MM.1S (cell line): ENCODE measurements at places on chromosomes 5 and 9.
A peak's percentile ranks its signal among the peaks of the same experiment; 100 is the strongest.

DNA sequence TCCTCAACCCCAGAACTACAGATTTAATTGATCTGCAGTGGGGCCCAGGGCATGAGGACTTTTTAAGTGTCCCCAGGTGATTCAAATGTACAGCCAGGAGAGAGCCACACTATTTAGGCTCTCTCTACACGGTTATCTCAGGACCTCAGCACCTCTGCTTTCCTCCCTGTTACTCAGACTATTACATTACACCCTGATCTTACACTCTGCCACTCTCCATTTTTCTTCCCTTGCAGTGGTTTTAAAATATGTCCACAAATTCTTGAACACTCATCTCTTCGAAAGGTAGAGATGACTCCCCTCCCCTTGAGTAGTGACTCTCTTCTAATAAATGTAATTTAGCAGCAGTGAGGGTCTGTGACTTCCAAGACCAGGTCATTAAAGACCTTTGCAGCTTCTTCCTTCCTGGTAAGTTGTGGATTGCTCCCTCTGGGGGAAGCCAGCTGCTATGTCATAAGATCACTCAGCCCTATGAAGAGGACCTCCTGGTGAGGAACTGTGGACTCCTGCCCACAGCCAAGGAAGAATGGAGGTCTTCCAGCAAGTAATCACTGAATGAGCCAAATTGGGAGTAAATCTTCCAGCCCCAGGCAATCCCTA is 87.5 kb upstream of the SSBP2 start:
- peak; percentile 53 for DNase-seq

DNA sequence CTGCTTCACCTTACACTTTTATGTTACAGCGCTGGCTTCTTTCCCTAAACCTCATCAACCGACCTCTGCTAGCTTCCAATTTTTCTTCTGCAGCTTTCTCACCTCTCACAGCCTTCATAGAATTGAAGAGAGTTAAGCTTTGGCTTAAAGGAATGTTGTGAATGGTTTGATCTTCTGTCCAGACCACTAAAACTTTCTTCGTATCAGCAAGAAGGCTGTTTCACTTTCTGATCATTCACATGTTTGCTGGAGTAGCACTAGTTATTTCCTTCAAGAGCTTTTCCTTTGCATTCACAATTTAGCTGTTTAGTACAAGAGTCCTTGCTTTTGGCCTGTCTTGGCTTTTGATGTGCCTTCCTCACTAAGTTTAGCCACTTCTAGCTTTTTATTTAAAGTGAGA is 49.5 kb downstream of the NR3C1 start:
- peak; percentile 82 for DNase-seq

DNA sequence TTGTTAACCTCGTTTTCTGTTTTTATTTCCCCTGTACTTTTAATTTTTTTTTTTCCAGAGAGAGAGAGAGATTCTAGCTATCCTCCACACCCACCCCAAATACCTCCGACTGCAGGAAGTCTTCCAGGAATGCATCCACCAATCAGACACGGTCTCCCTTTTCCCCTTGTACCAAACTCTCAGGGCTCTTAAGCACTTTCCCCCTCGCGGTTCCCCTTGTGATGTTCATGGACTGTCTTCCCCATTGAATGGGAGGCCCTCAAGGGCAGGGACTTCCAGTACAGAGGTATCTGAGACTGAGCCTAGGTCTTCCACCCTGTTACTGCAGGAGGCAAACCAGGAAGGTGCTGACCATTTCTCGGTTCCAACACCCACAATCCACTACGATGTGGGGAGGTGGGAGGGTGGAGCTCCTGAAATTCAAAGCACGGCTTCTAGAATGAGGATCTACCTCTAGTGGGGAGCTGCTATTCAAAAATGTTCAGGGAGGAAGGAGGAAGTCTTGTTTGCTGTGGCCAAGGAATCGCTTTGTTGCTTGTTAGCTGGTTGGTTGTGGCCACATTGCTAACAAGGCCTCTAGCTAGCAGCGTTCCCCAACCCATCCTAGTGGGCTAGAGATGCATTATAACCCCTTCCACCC is 37.5 kb upstream of the PTGS1 start:
- no peak for DNase-seq

DNA sequence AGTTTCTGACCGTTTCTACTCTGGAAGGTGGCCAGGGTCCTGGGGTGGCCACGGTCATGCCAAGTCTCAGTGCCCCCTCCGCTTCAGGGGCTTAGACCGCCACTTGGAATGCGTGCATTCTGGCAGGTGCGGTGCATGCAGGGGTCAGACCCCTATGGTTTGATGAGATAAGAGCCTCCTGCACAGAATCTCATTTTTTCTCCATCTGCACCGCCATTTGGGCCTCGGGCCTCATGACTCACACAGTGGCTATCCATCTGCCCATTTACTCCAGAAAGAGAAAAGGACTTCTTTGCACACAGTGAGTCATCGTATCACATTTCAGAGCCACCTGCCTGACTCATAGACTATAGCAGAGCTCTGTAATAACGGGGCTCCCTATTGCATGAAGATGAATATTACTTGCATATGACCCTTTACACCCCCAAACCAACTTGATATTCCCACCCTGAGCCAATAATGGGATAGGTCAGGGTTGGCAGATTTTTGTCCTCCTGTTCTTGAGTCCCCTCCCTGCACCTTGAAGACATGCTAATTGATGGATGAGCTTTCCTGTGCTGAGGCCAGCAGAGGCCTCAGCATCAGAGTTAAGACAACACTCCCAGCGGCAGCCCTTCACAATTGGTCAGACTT is 157.4 kb downstream of the NR3C1 start:
- no peak for DNase-seq

DNA sequence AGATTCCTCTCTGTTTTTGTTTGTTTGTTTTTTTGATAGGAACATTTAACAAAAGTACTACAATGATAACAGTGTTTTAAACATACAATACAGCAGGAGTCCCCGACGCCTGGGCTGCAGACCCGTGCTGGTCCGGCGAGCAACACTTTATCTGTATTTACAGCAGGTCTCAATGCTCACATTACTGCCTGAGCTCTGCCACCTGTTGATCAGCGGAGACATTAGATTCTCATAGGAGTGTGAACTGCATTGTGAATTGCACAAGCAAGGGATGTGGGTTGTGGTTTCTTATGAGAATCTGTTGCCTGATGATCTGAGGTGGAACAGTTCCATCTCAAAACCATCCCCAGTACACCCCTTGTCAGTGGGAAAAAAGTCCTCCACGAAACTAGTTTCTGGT is 1068.5 kb upstream of the CDH10 start:
- peak; percentile 61 for DNase-seq

DNA sequence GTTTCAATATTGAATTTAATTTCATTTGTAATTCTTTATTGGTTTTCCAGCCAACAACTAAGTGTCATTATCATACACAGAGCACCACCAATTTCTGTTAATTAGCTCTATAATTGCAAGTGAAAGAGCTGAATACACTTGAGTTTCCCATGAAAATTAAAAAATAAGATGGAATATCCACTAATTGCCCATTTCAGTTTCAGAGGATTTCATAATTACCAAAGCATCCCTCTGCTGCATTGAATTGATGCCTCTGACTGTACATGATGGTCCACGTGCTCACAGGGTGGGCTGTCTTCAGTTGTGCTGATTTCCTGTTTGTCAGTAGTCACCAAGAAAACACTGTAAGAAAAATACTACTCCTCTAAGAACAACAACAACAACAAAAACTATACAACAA is 163.8 kb downstream of the CHSY3 start:
- DNase-seq, result no peak

DNA sequence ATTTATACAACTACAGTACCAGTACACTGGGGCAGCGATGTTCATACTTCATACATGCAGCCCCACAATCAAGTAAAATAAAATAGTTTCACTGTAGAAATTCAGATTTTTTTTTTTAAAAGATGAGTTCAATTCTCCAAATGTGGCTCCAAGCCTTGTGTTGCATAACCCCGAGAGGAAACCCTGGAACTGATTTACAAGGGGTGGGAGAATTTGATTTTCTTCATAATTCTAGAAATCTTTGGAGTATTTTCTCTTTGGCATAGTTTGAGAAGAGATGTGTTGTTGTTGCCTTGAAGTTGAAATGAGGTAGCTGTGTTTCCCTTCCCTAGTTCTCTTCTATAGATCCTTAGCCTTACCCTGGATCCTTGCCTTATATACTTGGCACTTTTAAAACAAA is 3.1 kb downstream of the RHOBTB3 start:
- DNase-seq, result no peak

- DNase-seq, result no peak
Measured at GRCh38 chr5:175141421-175141820, 302.6 kb downstream of the DRD1 start.

DNA sequence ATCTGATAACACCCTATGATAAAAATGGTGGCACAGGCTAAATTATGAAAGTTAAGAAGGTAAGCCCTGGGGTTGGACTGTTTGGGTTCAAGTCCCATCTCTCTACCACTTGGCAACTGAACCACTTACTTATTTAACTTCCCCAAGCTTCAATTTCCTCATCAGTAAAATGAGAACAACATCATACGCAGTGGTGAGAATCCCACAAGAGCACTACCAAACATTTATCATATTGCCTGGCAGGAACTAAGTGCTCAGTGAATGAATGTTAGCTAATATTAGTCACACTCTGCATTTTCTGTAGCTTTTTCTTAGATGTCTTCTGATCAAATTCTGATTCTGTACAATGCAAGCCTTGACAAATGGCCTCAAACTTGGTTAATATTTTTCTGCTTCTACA is 306.7 kb downstream of the EBF1 start:
- DNase-seq, result no peak

DNA sequence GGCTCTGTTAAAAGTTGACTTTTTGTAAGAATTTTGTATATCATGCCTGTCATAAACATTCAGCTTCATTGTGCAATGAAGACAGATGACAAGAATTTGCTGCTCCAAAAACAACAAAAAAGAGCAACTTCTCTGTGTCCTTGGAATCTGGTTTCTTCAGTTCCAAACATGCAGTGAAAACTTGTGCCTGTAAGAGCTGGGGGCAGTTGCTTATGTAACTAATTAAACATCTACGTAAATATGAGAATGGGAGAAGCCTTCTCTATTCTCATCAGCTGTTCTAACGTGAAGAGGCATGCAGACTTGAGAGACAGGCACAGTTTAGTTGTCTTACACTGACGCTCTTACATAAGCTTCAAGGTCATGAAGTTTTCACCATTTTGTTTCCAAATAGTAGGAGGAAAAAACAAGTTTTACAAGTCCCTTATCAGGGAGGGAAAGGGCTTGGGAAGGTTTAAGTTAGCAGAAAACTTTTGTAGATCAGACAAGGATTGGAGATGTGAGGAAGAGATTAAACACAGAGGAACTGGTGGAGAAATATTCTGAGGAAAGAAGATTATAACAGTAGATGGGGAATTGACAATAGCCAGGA is 170.4 kb downstream of the RFK start:
- DNase-seq, result no peak

- no peak for DNase-seq
Measured at GRCh38 chr5:9927521-9927997, 297.4 kb upstream of the TAS2R1 start.

DNA sequence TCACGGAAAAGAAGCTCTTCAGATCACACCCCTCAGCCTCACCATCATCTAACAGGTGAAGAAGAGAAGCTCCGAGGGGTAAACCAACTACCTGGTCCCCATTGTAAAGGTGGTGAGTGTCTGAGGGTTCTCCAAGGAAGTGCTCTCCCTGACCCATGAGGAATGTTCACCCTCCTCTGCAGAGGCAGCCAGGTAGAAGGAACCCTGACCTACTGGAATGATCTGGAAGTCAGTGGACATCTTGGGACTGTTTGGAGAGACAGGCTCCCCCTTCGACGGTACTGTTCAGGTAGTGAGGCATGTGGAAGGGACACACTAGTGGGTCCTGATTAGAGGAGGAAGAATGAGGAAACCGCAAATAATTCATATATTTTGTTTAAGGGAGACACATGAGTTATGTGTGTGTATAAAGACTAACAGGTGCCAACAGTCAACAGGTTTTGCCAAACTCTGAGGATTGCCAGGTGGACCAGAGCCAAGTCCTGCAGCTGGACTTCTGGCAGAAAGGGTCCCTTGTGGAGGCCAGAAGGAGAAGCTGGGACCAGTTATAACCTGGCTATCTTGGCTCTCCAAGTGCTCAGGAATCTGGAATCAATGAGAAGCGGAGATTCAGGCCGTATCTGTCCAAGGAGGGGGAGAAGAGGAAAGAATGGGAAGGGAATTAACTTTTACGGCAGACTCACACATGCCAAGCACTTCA is 3.0 kb upstream of the ZBTB34 start:
- DNase-seq, result no peak

GRCh38 chr5:141633871-141634561 is 2.6 kb downstream of the HDAC3 start:
- no peak for DNase-seq

DNA sequence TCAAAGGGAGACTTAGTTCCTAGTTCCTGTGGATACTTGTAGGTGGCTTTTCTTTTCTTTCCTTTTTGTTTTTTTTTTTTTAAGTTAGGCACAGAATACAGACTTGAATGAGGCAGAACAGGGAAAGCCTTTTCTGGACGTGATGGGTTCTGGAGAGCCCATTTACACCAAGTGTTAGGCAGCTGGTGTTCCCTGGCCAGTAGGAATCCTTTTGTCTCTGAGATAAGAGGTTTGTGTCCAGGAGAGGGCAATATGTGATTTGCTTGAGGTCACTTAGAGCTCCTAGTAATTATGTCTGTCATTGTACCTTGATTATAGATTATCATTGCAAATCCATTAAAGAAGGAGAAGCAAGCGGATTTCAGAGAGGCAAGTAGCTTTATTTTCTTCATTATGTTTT is 9.1 kb downstream of the MEGF10 start:
- no peak for DNase-seq

GRCh38 chr5:93272108-93272507 is 308.9 kb downstream of the NR2F1-AS1 start:
- no peak for DNase-seq

DNA sequence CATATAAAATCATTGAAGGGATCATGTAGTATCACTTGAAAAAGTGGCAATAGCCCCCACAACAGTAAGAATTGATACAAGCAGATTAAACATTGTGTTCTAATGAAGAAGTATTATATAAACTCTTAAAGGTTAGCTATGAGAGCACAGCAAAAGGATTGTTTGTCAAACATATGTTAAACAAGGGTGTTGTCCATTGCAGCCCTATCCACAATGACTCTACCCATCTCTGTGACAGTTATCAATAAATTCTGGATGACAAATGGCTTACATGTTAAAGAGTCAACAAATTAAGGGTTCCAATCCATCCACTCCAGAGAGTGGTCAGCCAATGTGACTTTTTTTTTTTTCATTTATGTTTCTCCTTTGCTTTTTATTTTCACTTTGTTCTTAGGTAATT is 238.7 kb downstream of the SEMA5A start:
- DNase-seq, result no peak

GRCh38 chr9:6641561-6641960 is 4.0 kb downstream of the GLDC start:
- no peak for DNase-seq

DNA sequence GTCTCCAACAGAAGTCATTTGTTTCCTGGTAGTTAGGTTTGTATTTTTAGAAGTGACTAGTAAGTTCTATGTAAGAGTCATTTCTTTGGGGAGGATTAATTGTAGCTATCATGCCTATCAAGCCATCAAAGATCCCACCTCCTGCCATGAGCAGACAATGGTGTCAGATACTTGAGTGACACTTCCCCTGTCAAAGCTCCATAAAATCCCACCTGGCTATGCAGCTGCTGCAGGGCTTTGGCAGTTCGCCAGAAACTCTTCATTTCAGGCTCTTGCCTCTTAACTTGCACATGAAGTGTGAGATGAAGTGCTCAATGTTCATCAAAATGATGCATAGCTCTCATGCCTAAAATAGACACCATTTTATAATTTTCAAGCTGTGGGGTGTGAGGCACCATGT is 312.1 kb downstream of the CDH12 start:
- DNase-seq, result no peak

- no peak for DNase-seq
Measured at GRCh38 chr5:71734141-71734540, 15.1 kb downstream of the CARTPT start.
